ENCODE measurements at places on chromosomes 4 and X. TPM values are rescaled to one million over a fixed set of nuclear protein-coding genes. Genes with fewer than 3 reads are reported as not detected.

The HSFX1 gene
- 0.18 TPM for total RNA-seq

The MCF2 gene
- not detected for total RNA-seq

The TBC1D9 gene
- 16.1 TPM for total RNA-seq

The INPP4B gene
- total RNA-seq: 13.5 TPM

The MGST2 gene
- 25.0 TPM for total RNA-seq

Measured in myometrial cell (primary cell).